ENCODE measurements at places on chromosomes 5 and 9.

DNA sequence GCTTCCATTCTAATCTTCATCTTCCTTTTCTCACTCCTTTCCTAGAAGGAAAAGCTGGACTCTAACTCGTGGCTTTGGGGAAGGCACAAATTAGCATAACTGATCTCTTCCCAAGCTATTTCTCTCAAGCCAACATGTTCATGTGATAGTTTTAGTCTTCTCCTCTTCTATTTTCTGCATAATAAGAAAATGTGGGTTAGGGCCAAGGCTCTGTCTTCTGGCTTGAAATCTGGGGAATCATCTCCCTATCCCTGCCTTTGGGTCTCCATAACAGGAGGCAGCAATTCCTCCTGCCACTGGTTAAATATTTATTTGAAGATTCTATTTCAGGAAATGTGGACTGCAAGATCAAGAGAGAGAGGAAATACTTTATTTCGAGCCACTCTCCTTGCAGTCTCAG lies 1669.6 kb downstream of the MAT2B start:
- DNase-seq: no peak

GRCh38 chr9:109506097-109506712 lies 8.1 kb upstream of the PTPN3 start:
- DNase-seq: no peak

DNA sequence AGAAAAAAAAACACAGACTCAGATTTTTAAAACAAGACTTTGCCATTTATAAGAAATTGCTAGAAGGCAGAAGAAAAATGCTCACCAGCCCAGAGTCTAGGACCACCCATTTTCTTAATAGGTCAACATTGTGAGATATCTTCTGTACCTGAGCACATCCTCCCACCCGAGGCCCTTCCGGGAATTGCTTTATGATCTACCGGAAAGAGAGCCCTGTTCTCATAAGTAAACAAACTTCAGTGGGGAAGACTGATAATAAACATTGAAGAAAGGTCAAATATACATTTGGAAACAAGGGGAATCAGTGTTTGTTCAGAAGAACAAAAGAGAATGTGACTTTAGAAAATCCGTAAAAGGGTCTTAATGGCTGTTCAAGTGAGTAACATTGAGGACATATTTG lies 44.4 kb downstream of the PRKACG start:
- no peak for DNase-seq

DNA sequence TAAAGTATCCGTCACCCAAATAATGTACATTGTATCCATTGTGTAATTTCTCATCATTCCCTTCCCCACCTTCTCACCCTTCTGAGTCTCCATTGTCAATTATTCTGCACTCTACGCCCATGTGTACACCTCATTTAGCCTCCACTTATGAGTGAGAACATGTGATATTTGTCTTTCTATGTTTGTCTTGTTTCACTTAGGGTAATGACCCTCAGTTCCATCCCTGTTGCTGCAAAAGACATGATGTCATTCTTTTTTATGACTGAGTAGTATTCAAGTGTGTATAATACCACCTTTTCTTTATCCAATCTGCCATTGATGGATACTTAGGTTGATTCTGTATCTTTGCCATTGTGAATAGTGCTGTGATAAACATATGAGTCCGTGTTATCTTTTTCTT lies 4.9 kb upstream of the SPATA31C2 start:
- no peak for DNase-seq

DNA sequence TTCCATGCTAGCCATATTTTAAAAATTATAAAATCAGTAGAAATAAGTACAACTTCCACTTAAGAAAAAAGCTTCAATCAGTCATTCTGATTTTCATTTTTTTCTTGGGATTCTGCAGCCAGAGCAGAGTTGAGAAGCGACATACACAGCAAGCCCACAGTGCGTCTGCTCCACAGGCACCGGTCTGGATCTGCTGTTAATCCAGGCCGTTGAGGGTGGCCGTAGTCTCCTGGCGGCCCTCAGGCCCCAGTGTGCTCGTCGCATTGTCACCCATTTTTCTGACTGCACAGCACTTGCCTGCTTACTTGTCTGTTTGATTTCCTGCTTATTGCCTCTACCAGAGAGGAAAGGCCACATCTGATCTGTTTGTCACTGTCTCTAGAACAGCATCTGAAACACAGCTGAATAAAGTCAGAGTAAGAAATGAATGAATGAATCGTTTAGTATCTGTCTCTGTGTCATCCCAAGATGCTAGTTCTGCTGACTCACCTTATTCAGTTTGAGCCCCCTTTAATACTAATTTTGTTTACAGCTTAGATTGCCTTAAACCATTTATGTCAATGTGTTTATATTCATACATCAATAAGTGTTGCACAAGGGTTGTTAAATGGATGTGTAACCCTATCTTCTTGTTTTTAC lies 11.6 kb upstream of the ASPN start:
- DNase-seq: no peak

DNA sequence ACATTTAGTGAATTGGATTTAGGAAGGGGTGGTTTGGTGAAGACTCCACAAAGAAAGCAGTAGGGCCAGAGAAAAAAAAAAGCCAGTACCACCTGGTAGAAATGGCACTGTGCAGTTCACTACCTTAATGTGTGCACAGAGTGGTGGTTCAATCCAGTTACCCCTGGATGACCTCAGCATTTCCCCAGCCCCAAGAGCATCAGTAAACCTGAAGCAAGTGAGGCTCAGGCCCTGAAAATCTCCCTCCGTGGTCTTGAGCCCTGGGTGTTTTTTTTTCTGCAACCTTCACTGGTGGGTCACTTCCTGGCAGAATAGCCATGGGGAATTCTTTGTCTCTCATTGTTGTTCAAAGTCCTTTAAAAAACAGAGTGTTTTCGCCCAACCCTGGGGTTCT lies 202.9 kb downstream of the GADD45G start:
- no peak for DNase-seq

- DNase-seq: no peak
Measured at GRCh38 chr9:2557693-2558092, 63.9 kb upstream of the VLDLR start.

DNA sequence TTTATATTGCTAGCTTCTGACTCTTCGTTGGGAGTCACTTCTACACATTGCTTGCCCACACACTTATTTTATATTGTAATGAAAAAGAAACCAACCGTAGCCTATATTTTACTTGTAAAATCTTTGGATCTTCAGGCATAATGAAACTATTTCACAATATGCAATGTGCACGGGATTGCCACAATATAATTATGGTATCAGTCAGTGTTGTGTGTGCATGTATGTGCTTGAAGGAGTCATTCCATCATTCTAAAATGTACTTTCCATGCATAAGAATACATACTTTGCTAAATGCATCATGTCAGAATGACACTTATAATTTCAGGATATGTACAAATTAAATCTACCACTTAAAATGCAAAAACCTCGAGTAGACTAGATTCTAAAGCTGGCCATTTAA lies 64.0 kb upstream of the TLE4 start:
- DNase-seq: no peak

DNA sequence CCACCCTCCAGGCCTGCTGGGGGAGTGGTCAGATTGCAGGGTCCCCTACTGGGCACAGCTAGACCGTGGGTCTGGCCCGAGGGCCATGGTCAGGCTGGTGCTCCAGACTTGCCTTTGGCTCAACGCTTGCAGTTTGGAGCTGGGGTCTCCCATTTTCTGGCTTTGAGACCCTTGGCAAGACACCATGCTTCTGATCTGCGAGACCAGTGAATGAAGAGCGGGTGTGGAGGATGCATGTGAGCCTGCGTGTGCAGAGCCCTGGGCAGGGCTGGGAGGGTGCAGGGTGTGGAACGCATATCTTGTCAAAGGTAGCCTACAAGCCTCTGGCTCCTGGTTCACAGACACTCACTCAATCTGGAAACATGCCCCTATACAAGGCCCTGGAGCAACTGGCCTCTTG lies 6.1 kb upstream of the MRNIP start:
- no peak for DNase-seq

- DNase-seq: no peak
Measured at GRCh38 chr5:50580506-50580905, 85.9 kb upstream of the PARP8 start.

GRCh38 chr5:14760548-14761002 lies 96.1 kb downstream of the OTULIN start:
- DNase-seq: no peak

DNA sequence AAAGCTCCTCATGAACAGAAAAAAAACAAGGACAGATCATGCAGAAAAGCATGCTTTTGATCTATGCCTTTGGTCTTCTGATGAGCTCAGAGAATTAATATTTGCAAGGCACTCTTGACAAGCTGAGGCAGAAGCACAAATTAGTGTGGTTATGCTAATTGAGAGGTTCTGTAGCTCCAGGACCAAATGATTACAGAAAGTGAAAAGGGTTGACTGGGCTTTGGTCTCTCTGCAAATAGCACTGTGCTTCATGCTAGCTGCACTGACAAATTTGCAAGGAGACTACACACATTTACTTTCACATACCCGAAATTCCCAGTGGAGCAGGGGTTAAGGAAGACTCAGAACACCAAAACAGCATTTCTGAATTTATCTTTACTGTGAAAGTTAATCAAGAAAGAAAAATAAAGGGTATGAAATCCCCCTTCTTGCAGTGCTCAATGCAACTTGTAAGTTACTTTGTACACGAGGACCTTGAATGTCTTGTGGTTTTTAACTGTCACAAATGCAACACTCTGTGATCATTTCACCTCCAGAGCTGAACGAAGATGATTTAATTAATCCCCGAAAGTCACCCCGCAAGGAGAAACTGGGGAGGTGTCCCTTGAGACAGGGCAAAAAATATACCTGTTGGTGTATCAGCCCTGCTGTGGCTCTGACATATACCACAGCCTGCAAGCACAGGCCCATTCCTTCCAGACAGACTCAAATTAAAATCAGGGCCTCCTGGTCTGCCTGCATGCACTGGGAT lies 11.9 kb downstream of the RAPGEF1 start:
- DNase-seq: no peak

GRCh38 chr9:68749579-68750159 lies 44.6 kb downstream of the PIP5K1B start:
- DNase-seq: no peak

DNA sequence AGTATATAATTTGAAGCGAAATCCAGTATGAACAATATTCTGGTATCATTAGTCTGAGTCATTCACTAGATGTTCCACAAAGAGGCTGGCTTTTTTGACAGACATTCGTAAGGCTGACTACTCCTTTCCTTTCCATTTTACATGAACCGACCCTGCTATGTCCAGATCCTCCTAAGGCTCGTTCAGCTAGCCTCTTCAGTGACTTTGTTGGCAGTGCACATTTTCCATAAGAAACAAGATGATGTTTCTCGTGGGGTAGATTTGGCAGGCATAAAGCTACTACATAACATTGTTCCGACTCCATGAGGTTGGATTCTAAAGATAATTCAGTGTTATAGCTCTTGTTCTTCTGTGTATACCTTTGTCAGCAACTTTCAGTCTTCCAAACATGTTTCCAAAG lies 49.0 kb downstream of the ZNF462 start:
- DNase-seq: no peak

DNA sequence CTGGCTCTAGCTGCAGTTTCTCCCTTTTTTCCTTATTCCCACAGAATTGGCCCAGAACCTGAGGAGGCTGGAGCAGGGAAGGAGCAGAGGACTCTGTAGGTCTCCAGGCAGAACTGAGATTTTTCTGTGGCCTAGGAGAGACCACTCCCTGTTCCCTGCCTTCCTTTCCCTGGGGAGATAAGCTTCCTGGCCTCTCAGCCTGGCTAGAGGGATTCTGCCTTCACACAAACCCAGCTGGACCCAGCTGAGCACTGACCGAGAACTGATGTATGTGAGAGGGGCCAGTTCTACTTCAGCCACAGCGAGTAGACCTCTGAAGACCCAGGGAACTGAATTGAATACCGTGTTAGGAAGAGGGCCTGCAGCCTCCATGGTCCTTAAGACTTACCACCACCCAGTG lies 48.0 kb downstream of the RUSC2 start:
- no peak for DNase-seq

GRCh38 chr5:161311965-161312364 lies 234.6 kb downstream of the GABRB2 start:
- DNase-seq: no peak

- no peak for DNase-seq
Measured at GRCh38 chr5:106085136-106085535, 1585.6 kb downstream of the EFNA5 start.

DNA sequence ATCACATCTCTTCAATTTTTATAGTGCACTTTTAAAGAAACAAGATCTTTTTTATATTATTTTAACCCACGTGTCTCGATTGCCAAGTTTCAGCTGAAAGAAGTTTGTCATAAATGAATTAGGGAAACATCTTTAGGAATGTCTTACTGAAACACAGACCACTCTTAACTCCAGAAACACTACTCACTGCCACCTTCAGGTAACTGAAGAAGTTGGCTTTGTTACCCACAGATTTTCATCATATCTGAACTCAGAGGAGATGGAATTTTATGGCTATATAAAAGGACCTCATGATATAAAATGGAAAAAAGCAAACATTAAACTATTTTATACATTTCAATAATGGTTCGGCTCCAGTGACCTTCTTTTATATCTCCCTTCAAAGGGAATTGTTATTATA lies 158.0 kb downstream of the SEMA5A start:
- no peak for DNase-seq

GRCh38 chr9:126498331-126498730 lies 115.4 kb upstream of the LMX1B start:
- DNase-seq: no peak

DNA sequence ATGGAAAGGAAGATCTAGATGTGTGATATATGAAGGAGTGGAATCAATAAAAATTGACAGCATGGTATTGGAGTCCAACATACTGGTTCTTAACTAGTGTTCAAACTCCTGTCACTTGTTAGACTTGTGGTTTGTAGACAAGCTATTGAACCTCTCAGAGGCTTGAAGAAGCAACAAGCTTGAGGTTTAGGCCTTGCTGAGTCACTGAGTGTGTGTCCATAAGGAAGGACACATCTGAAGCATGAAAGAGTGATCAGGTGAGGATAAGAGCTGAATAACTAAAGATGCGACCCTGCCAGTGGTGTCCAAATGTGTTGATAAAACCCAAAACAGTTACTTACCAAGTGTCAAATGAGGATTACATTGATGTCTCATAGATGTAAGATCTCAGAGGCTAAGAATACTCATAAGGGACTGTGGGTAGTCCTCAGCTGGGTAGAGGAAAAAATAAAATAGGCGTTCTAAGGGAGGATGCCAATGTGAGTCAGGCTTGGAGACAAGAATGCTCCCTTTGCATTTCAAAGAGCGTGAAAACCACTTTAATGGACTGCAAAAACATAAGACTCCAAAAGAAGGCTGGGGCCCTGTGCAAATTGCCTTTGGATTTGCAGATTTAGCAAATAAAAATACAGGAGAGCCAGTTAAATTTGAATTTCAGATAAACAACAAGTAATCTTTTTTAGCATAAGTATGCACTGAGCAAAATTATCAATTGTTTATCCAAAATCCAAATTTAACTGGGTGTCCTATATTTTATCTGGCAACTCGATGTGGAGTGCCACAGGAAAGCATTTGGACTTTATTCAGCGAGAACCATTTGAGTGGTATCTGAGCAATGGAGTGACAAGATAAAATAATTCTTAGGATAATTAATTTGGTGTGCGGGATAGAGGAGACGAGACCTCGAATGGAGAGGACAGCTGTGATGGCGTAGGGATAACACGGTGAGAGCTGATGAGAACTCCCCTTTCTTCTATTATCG lies 757.3 kb upstream of the WWC1 start:
- no peak for DNase-seq

All from activated CD8-positive, alpha-beta memory T cell treated with anti-CD3 and anti-CD28 coated beads for 4 hours (primary cell).